ENCODE measurements at places on chromosomes 5 and 9. TPM values are rescaled to one million over a fixed set of nuclear protein-coding genes. Genes with fewer than 3 reads are reported as not detected.

IZUMO3 gene
- total RNA-seq = not detected

MLANA gene
- not detected for total RNA-seq

SIGMAR1 gene
- 223 TPM for total RNA-seq

RARS1 gene
- total RNA-seq = 143 TPM

SLC34A3 gene
- not detected for total RNA-seq

SLC26A2 gene
- total RNA-seq = 7.1 TPM

NUTM2G gene
- total RNA-seq = not detected

C5orf34 gene
- 7.6 TPM for total RNA-seq

OR13D1 gene
- not detected for total RNA-seq

ADAMTS16 gene
- 0.30 TPM for total RNA-seq

CDK5RAP2 gene
- total RNA-seq = 33.5 TPM

GABRA1 gene
- not detected for total RNA-seq

SLCO6A1 gene
- total RNA-seq = not detected

RNF180 gene
- 1.2 TPM for total RNA-seq

TSLP gene
- 1.2 TPM for total RNA-seq
